ENCODE measurements at places on chromosomes 12 and 14.

GRCh38 chr12:32201976-32202375 is 95.3 kb downstream of the BICD1 start:
- DNase-seq = no peak

- DNase-seq = no peak
Measured at GRCh38 chr12:126668961-126669360, 1598.0 kb upstream of the TMEM132C start.

GRCh38 chr14:72792051-72792788 is 101.7 kb downstream of the DPF3 start:
- no peak for DNase-seq

DNA sequence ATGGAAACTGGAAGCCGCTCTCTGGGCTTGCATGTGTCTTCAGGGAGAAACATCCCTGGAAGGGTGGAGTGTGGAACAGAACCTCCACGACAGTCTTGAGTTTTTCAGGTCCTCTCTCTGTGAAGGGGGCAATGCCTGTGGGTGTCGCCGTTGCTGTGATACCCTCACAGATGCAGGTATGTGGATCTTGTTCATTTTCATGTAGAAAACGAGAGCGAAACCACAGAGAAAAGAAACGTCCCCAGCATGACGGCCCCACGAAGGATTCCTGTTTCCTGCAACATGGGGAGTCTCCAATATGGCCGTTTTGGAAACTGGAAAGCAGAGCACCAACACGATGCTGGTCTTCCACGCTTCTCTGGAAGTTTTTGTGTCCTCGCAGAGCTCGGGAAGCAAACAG is 187.9 kb downstream of the ALG10 start:
- no peak for DNase-seq

- no peak for DNase-seq
Measured at GRCh38 chr12:94786906-94787305, 136.5 kb upstream of the TMCC3 start.

DNA sequence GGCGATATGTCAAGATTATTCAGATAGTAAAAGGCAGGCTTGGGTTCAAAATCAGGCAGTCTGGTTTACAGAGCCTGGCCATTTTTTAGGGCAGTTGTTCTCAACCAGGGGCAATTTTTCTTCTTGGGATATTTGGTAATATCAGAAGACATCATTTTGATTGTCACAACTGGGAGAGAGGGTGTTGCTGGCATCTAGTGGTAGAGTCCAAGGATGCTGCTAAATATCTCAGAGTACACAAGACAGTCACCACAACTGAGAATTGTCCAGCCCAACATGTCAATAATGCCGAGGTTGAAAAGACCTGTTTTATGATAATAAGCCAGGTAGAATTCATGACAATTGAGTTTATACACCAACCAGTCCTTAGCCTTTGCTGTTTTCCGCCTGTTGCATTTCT is 733.9 kb downstream of the NRXN3 start:
- no peak for DNase-seq

DNA sequence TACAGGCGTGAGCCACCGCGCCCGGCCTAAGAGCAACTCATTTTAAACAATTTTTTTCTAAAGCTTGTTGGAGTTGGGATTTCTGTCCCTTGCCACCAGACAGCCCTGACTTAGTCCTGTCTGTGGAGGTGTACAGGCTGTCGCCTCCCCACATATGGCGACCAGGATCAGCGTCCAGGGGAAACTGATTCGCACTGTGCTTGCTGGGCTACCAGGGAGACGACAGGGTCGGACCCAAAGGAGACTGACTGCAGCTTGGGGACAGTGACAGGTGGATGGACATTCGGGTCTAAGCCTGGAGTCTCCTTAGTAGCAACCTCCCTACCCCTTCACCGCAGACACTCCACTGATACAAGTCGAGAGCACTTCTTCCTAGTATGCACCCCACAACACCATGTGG is 40.3 kb downstream of the TRAFD1 start:
- DNase-seq = no peak

DNA sequence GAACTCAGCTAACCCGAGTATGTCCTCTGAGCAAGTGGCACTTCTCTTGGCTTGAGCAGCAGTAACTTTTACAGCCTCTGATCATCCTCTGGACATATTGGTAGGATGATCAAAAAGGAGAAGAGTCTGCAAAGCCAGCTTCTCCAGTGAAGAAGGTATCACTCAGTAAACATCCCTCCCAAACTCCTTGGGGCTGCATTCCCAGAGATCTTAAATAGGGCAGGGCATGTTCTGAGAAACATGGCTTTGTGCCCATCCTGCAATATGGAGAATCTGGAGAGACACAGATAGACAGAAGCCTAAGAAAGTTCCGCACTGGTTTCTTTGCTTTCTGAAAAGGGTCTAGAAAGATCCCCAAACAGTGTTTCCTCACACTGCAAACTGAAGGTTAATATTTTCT is 65.4 kb downstream of the RBM19 start:
- DNase-seq = no peak

GRCh38 chr12:124618291-124618902 is 51.0 kb upstream of the NCOR2 start:
- no peak for DNase-seq

DNA sequence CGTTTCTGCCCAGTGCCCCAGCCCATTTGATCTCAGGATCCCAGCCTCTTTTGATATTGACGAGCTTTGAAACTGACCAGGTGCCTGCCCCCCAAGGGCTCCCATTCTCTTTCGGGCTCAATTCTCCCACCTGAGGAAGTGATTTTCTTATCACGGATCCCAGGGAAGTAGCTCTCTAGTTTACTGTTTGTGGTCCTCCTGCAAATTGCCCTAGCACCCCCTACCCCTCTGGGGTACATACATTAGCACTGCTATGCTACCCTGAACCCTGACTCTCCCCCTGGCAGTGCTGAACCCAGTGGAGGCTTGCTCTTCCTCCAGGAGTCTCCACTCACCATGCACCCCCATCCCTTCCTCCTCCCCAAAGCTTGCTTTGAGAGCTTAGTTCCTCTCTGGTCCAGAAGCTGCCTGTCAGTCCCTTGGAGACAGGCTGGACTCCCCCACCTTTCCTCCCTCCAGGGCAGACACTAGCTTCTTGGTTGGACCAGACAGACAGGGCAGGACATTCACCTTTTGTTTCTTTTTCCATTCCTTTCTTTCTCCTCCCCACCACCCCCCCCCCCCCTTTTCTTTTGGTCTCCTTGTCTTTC is 4.4 kb upstream of the TBX3 start:
- DNase-seq = no peak

DNA sequence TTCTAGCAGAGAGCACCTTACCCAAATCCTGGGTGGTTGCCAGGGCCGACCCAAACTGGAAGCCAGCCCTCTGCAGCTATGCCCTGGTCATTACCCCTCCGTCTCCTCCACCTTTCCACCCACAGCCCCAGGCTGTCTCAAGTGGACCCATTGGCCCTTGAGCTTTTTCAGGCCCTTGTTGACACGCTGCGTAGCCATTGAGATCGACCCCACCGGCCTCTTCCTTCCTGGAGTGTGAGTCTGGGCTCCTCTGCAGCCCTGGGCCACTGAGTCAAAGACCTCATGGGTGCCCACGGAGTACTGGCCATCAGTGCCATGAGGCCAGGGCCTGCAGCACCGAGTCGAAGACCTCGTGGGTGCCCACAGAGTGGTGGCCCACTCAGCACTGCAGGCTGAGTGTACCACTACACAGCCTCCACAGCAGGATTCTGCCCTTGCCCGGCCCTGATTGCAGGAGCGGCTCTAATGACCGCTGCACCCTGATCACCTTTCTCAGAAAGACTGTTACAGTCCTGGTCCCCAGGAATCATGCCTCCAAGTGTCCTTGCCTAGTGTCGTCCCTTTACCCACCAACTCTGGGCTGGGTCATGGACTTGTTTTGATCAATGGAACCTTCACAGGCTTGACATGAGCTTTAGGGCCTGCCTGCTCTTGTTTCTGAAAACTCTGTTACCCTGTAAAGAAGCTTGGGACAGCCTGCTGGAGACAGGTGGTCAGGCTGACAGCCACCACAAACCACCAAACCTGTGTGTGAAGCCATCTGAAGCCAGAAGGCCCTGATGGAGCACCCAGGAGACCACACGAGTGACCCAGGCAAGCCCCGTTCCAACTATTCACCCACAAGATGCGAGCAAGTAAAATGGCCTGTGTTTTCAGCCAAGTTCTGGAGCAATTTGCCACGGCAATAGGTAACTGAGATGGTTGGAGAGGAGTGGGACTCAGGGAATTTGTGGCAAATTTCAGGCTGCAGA is 39.6 kb upstream of the TRAF3 start:
- DNase-seq = no peak

- DNase-seq = no peak
Measured at GRCh38 chr12:85504624-85505023, 224.6 kb downstream of the ALX1 start.

DNA sequence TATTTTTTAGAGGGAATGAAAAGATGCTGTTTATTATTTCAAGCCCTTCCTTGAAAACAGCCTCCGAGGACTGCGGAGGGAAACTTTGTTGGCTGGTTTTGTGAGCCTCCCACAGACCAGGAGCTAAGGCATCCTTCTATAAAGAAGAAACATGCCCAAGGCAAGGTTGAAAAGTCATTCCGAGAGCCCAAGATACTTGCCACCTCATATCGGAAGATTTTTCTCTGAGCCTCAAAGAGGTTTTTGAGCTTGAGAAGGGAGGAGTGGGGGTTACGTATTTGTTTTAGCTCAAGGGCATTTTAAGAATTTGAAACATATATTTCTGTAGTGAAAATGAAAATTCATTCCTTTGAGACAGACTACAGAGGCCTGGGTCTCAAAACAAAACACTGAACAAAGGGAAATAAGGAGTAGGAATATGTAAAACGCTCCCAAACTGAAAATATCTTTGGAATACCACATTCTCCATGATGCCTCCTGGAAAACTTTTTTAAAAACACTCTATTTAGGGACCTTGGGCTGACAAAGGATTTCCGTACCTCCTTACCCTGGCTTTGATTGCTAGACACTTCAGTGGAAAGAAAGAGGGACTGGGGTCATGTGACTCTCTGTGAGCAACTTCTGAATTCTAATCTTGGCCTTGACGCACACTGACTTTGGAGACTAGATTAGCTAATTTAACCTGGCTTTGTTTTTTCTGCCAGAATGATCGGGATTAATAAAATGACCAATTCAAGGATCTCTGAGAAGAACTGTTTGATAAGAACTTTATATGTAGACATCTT is 180.9 kb downstream of the SRGAP1 start:
- DNase-seq = no peak

GRCh38 chr12:79933532-79934264 is 1.2 kb downstream of the PPP1R12A start:
- no peak for DNase-seq

- DNase-seq = no peak
Measured at GRCh38 chr12:96157427-96157826, 36.7 kb upstream of the ELK3 start.

All from activated CD8-positive, alpha-beta memory T cell treated with anti-CD3 and anti-CD28 coated beads for 4 hours (primary cell).